Right renal pelvis (tissue), 4 donors: ENCODE measurements at places on chromosomes 16 and 17. TPM values are rescaled to one million over a fixed set of nuclear protein-coding genes. Genes with fewer than 3 reads are reported as not detected.

DNA sequence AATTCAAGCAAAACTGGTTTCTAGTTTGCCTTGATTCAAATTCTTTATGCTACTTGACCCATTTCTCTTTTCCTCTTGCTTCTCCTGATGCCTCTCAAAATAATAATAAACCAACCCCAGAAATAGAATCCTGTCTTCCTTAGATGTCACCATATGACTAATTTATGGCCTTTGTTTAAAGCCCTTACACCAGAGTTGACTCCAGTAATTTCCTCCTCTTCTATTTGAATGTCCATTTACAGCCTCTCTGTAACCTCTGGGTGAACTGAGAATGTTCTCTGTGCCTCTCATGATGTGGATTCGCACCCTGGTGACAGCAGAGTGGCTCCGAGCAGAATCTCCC, 31.5 kb downstream of the ZFHX3 start:
- no peak for DNase-seq

DNA sequence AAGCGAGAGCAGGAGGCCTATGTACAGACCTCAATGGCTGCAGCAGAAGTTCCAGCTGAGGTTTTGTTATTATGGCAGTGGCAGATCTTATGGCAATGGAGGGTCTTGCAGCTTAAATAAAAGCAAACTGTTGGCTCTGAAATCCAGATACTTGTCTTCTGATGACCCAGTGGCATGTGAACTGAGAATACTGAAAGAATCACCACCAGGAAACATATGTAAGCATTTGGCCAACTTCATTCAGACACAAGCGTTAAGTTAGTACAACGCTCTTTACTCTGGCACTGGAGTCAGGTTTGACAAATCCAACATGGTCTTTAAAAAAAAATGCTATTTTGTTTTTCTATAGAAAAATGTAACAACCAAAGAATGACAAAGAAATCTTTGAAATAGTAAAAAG, 70.5 kb downstream of the CFDP1 start:
- DNase-seq, result no peak

The DHRS13 gene
- polyA plus RNA-seq, result 14.5 TPM

The BAHCC1 gene
- 18.3 TPM for polyA plus RNA-seq

DNA sequence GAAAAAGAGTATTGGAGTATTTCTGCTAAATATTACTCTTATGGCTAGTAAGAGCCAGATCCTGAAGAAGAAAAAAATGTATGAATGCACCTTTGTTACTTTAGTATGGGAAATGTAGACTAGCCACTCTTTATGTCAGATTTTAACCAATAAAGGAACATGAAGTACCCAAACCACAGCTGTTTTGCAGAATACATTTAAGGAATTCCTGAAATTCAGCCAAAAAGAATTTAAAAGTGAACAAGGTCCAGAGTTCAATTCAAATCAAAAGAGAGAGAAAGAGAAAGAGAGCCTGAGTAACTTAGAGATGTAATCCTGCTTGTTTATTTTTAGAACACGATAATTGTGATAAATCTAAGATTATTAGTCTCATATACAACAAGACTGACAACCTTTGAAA, 1.2 kb downstream of the KCNJ16 start:
- DNase-seq, result no peak

The SHPK gene
- 13.2 TPM for polyA plus RNA-seq

DNA sequence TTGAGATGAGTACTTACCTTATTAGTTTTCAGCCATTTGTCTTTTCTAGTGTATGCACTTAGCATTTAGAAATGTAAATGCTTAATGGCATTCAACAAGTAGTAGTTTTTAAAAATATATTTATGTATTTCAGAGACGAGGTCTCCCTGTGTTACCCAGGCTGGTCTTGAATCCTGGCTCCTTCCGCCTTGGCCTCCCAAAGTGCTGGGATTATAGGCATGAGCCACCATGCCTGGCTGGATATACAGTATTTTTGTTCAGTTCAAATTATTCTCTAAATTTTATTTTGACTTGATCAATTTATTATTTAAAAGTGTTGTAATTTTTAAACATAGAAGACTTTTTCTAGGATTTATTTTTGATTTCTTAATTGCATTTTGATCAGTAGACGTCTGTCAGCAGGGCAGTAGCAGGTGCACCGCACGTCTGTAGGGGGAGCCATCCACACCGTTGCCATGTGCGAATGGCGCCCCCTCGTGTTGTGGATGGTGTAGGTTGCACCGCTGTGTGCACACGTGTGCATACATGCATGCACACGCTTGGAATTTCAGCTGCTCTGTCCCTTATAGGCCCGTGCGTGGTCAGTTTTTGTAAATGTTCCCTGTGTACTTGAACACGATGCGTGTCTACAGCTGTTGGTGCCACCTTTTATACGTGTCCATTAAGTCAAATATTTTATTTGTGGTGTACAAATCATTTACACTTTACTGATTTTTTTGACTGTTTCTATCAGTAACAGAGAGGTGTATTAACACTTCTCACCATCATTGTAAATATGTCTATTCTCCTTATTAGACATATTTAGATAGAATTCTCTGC, 30.6 kb downstream of the RPTOR start:
- peak; percentile 65 for DNase-seq

DNA sequence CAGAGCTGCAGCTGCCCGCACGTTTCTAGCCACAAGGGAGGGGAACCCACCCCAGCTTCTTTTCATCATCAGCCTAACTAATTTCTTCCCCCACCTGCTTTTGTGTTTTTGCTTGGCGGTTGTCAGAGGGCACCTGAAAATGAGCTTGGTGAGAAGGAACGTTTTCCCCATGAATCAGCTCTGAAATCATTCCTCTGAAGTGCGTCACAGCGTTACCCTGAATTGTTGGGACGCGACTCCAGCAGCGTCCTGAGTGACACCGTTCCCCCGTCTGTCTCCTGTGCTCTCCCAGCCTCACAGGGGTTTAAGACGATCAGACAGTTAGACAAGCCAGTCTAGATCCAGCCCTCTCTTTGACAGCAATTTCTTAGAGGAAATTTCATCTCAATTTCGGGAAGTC, 722.9 kb upstream of the EEF2KMT start:
- no peak for DNase-seq

DNA sequence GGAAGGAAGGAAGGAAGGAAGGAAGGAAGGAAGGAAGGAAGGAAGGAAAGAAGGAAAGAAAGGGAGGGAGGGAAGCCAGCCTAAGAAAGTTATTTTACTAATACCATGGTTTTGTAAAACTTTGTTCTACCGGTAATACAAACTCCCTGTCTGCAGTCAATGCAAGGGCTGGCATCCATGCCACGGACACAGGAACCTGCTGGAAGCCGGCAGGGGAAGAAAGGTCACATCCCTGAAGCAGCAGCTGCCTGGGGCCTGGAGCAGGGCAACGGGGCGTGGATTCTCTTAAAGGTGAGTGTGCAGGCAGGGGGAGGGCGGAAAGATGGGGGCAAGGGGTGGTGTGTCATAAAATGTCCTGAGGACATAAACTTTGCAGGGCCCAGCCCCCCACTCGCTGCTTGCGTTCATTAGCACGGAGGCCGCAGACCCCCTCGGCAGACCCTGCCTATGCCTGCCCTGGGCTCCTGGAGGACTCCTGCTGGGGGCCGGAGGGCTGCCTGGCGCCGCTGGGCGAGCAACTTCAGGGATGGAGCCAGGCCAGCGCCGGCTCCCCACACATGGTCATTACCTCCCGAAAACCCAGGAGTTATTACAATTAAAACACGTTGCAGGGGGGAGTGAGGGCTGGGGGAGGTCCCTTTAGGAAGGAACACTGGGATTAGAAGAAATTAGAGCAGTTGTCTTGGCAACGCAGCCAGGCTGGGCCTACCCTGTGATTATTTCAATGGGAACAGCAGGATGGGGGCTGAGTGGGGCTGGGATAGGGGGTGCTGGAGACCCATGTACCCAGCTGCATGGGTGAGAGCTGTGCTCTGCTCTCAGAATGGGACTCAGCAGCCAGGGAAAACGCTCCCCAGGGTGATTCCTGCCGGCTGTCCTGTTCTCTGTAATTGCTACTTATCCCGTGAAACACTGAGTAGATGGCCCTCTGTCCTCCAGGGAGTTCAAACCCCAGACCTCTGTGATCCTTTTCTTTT, 257.9 kb downstream of the SOX9 start:
- DNase-seq, result no peak

GRCh38 chr16:18983565-18984434, at the start of gene TMC7:
TSS of gene TMC7 (plus strand) at chr16:18983934. CDS start at chr16:18984064, 130 bp downstream.
- DNase-seq, result peak; percentile 76

DNA sequence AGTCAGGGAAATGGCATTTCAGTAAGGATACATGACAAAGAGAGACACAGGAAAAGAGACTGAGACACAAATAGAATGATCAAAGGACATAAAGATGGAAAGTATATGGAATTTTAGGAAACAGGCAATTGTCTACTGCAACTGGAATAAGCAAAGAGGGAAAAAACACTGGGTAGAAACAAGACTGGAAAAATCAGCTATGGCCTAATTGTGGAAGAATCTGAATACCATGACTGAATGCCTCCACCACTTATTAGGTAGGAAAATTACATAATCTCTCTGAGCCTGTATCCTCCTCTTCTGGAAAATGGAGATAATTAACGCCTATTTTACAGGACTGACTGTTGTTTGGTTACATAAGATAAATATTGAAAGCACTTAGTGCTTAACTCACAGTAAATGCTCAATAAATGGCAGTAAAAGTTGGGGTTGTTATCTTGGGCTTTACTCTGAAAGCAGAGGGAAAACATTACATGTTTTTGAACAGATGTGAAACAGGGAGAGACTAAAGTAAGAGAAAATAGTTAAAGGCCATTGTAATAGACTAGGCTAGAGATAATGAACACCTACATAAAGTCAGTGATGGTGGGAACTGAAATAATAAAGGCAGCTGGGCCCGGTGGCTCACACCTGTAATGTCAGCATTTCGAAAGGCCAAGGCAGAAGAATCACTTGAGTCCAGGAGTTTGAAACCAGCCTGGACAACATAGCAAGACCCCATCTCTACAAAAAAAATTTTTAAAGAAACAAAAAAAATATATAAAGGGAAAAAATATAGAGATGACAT, 63.5 kb upstream of the C17orf78 start:
- no peak for DNase-seq

GRCh38 chr16:72987480-72987901, 60.4 kb downstream of the ZFHX3 start:
- DNase-seq, result no peak

The NEUROD2 gene
- 0.04 TPM for polyA plus RNA-seq

DNA sequence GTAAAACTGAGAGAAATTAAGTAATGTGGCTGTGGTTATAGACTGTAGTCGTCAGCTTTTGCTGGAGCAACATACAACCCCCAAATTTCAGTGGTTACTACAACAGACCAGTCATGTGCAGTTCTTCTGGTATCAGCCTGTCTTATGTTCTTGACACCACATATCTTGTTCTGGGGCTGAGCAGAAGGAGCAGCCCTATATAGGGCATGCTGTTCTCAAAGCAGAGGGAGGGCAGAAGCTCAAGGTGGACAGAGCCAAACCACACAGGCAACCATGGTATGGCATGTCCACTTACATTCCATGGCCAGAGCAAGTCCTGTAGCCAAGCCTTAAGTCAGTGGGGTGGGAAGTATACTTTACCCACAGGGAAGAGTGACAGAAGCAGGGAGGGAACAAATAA, 7.7 kb downstream of the PRKAR1A start:
- DNase-seq, result no peak

The CMTM2 gene
- polyA plus RNA-seq, result not detected

DNA sequence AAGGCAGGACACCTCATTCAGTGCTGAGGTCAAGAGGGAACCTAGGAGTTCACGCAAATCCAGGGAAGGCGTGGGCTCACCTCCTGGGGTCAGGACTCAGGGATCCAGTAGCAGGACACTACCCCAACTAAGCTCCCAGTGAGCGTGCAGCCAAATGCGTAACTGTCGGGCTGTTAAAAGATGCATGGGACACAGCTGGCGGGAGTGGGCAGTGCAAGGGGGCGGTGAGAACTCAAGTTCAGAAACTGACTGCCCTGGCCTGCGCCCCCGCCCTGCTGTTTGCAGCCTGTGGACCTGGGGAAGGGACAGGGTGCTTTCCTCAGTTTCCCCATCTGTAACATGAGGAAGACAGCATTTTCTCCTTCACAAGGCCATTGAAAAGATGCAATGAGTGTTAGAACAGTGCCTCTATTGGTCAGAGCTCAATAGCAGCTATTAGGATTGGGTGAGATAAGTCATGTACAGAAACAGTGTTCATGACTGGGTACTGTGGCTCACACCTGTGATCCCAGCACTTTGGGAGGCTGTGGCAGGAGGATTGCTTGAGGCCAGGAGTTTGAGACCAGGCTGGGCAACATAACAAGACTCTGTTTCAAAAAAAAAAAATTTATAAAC, 20.2 kb downstream of the CDIPT start:
- DNase-seq, result no peak

DNA sequence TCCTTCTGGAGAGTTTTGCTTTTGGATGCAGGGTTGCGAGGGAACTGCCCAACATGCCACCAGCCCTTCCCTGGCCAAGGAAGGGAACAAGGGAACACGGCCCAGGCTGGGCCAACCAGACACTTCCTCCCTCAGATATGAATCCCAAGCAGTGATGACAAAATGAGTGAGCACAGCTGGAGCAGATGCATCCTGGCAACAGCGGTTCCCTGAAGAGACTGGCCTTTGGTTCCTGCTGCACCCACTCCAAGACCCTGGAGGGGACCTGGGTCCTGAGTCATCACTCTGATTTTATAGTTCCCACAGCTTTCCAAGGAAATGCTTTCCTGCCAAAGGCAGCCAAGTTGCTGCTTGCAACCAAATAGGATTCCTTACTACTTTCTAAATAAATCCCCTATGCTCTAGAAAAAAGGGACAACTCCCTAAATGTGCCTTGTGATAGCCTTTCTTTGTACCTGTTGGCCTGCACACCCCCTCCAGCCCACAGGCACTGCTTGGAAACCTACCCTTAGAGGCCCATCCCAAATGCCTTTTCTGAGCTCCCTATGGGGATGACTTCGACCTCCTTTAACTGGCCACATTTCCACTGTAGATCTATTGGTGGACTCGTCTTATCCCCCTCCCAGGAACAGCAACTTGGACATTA, 5.3 kb downstream of the ST3GAL2 start:
- DNase-seq, result no peak

GRCh38 chr17:41965694-41966462, 717 bp upstream of the CNP start:
- no peak for DNase-seq

The HSD17B1 gene
- polyA plus RNA-seq, result 3.7 TPM

- no peak for DNase-seq
These were observed 3.0 kb upstream of the ABCC1 start for GRCh38 chr16:15946257-15947044.

The LYRM9 gene
- polyA plus RNA-seq, result 25.1 TPM

DNA sequence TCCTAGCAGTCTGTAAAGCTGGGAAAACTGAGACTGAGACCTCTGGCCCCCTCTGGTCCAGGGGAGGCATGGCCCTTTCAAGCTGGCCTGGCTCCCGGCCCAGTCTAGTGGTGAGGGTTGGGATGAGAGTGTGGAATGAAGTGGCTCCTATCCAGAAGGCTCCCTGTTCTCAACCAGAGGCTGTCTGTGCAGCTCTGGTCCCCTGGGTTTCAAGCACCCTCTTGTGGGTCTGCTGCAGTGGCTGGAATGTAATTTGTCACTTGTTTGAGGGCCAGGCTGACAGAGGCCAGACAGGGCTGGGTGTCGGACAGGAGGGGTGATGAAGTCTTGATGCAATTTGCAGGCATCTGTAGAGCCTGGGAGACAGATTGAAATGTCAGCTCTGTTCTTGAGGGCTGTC, 22.1 kb upstream of the PHF12 start:
- no peak for DNase-seq
